ENCODE measurements at places on chromosomes 4 and X.

DNA sequence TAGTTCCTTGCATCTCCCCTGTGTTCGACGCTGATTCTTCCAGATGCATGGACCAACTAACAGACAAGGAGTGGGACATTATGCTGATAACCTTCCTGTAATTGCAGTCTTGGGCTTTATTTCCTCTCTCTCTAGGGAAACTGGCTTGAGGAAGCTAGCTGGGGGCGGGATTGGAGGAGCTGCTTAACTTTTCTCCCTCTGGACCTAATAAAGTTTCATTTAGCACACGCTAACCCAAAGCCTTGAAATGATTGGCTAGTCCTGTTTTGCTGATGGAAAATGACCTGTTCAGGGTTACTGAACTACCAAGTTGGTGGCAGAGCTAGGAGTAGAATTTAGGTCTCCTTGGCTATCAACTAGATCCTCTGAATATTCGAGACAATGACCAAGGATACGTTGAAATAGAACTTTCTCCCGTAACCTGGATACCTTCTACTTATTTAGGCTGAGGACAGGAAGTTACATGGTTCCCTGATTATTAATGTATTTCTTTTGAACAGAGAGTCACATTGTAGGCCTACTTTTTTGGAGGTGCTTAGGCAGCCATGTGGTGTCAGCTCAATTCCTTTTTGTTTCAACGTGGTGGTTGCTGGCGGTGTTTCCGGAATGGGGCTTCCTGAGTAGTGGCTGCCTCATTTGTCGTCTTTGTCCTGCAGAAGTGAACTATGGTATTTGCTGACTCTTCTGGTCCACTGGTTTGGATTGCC, 2.0 kb downstream of the PGK1 start:
- no peak for DNase-seq

- DNase-seq: no peak
Observed at GRCh38 chr4:111417521-111417920, 727.7 kb upstream of the FAM241A start.

DNA sequence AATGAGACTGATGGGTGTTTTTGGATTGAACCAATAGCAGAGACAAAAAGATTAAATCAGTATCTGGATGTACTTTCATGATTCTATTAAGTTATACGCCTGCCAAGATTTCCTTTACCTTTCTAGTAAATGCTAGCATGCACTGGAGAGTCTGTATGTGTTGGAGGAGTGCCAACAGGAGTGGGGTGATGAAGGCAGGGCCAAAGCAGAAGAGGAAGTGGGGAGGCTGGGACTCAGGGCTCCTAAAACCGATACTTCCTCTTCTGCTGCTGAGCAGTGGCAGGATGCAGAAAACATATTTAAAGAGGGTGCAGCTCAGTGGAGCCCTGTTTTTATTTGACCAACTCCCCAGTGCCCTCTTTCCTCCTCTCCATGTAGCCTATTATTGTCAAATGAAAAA, 5.6 kb downstream of the CYSLTR1 start:
- peak; percentile 31 for DNase-seq

GRCh38 chrX:49071877-49072711, 1.7 kb downstream of the PRAF2 start:
- DNase-seq: peak; percentile 38

DNA sequence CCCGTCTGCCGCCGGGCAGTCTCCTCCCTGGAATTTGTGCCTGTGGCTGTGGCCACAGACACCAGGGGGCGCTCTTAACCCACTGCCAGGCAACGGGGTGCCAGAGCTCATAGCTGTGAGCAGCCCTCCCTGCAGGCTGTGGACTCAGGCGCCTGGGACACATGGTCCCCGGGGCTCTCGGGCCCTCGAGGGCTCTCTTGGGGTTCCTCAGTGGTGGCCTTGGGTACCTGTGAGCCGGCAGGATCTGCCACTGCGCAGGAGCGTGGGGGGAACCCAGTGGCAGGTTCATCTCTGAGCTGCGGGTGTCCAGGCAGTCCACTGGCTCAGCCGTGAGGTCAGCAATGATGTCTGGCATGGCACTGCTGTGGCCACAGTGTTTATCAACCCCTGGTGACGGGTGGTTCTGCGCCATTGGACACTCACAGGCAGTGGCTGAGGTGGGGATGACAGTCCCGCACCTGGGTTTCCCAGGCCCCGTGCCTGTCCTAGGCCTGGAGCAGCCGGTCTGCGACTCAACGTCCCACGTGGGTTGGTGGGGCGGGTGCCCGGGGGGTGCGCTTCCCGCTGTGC, 37.2 kb downstream of the PCGF3 start:
- peak; percentile 67 for DNase-seq

DNA sequence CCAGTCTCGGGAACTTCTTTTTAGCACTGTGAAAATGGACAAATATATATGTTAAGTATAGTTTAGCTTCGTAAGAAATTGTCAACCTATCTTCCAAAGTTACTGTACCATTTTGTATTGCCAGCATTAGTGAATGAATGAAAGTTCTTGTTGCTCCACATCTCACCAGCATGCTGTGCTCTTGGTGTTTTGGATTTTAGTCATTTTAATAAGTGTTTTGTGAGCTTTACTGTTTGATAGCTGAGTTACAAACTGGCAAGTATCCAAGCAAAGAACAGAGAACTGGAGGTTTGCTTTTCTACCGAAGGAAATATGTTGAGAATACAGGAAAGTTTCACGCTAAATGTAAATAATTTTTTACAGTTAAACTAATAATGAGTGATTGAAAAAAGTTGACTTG, 33.0 kb downstream of the SNCA start:
- DNase-seq: no peak

DNA sequence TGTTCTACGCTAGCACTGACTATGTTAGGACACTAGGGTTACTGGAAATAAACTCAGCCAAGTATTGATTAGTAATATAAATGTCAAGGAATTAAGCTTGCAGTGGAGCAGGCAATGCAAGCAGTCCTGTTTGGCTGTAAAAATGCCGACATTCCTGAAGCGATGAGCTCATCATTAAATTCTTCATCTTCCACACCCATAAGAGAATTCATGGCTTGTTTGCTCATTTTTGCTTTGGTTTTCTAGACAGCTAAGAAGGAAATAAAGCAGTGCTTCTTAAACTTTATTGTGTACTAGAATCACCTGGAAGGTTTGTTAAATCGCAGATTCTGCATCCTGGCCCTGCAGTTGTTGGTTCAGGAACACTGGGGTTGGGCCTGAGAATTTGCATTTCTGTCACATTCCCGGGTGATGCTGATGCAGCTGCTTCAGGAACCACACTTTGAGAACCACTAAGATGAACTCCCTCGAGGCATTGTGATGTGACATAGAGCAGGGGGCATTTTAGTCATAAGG, 17.8 kb downstream of the ANXA3 start:
- DNase-seq: no peak

DNA sequence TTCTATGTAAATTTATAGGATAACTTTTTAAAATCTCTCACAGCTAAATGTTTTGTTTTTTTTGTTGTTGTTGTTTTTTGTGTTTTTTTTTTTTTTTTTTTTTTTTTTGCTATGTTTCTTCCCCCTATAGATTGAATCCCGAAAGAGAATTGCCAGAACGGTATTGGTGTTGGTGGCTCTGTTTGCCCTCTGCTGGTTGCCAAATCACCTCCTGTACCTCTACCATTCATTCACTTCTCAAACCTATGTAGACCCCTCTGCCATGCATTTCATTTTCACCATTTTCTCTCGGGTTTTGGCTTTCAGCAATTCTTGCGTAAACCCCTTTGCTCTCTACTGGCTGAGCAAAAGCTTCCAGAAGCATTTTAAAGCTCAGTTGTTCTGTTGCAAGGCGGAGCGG, 4.1 kb downstream of the BRS3 start:
- no peak for DNase-seq

GRCh38 chr4:40058121-40058520, 1.5 kb downstream of the N4BP2 start:
- no peak for DNase-seq

All from hematopoietic multipotent progenitor cell treated with erythropoietin and hydrocortisone succinate and interleukin-3 and kit ligand, for 8 days (in vitro differentiated cells).